ENCODE measurements at places on chromosomes 2 and 18. TPM values are rescaled to one million over a fixed set of nuclear protein-coding genes. Genes with fewer than 3 reads are reported as not detected.

Gene FLACC1
- total RNA-seq = 3.0 TPM

Gene RAB27B
- total RNA-seq = 22.9 TPM

Gene RNPEPL1
- 7.1 TPM for total RNA-seq

Gene FMNL2
- 88.3 TPM for total RNA-seq

Gene UGT1A10
- total RNA-seq = not detected

Gene APCDD1
- total RNA-seq = 9.8 TPM

Gene ARHGAP25
- 2.0 TPM for total RNA-seq

All from temporal lobe (tissue), 4 donors.